Activated CD4-positive, alpha-beta T cell treated with anti-CD3 and anti-CD28 coated beads for 1 hour (primary cell): ENCODE measurements at places on chromosomes 12 and 14.

- DNase-seq, result no peak
Observed at GRCh38 chr12:120055231-120056000, 61.1 kb downstream of the RAB35 start.

DNA sequence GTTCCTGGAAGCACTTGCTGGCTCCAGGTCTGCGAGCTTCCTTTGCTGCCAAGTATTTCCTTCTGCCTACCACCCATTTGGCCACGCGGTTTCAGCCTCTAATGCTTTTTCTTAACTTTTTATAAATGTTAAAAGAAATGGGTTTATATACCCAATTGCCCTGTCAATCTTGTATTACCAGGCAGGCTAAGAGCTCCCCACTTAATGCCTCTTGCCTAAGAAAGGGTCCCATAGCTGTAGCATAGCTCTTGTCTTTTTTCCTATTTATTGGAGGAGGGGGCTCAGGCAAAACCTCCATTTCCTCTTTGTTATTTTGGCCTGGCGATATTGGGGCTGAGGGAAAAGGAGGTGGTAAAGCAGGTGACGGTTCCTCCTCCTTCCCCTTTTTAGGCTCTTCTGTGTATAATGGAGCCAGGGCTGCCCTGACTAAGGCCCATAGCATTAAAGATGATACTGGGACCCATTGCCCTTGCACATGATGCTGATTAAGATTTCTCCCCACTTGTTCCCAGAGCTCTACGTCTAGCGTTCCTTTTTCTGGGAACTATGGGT, 21.6 kb upstream of the BLTP3B start:
- no peak for DNase-seq

GRCh38 chr12:102169922-102170621, 27.6 kb downstream of the PMCH start:
- DNase-seq, result no peak

DNA sequence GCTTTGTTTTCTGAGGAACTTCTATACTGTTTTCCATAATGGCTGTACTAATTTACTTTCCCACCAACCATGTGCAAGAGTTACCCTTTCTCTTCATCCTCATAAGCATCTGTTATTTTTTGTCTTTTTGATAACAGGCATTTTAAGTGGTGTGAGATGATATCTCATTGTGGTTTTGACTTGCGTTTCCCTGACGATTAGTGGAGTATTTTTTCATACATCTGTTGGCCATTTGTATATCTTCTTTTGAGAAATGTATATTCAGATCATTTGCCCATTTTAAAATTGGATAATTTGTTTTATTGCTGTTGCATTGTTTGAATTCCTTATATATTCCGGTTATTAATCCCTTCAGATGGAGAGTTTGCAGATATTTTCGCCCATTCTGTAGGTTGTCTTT, 10.2 kb upstream of the HMGA2 start:
- no peak for DNase-seq

DNA sequence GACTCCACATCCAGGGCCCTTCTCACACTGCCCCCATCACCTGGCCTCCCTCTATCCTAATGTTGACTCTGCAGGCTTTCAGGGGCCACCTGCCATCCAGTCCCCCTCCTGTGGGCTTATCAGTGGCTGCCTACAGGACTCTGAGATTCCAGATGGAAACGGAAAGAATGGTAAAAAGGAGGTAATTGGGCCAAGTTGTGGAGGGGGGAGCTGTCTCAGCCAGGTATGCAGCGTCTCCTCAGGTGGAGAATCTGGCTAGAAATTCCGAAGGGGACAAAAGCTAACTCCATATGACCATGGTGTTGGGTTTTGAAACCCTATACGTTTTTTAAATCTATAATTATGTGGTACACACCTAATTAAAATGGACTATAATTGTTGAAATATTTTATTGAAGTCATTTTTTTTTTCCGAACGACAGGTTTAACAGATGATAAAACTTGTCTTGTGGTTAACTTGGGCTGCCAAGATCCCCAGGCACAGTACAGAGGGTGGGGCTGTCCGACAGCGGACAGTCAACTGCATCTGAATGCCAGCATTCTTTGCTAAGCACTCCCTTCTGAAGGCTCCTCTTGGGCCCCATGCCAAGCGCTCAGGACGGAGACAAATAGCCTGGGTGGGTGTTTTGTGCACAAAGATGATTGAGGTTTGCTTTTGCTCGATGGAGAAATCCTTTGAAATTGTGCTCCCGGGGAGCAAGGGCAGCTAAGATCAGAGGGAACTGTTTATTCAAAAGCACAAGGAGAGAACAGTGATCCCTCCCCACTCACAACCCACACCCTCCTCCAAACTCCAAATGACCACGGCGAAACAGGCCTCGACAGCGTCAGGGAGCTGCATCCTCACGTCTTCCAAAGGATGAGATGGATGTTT, 365.6 kb downstream of the BCL11B start:
- DNase-seq, result no peak

- DNase-seq, result no peak
Observed at GRCh38 chr14:105091517-105092170, 26.4 kb upstream of the GPR132 start.

DNA sequence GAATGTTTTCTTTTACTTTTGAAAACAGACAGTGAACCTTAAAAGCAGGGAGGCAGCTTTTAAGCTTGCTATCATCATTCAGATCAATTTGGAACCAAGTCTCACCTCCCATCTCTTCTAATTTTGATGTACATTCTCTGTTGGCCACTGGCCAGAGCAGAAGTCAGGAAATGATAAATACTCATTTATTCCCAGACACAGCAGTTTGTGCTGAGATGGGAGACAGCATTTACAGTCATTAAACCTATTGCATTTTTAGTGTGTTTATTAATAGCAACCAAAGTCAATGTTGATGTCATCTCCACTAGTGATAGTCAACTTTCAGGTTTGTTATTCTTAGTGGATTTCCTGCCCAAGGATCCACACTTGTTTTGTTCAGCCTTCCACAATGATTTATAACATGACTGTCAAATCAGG, 320.0 kb upstream of the ATP2B1 start:
- no peak for DNase-seq

GRCh38 chr14:55448141-55448614, 7.8 kb upstream of the TBPL2 start:
- no peak for DNase-seq
